Stimulated activated CD4-positive, alpha-beta T cell treated with anti-CD3 and anti-CD28 coated beads, Interleukin-4, amount 100 ng/mL, for 1 hour (primary cell): ENCODE measurements at places on chromosomes 2 and 18.

DNA sequence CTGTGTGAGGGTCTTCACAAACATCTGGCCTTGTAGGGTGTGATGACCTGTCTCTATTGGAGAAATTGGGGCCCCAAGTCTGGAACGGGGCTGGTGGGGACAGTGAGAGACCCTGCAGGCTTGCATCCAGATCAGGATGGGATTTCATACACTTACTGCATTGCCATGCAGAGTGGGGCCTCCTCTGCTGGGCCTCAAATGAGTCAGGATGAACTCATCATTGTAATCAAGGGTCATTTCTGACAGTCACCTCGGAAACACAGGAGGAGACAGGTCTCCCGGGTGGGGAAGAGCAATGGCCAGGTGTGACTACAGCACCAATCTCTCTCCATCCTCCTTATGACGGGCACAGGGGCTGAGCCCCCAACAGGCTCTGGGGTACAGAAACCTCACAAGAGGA is 48.1 kb upstream of the GALR1 start:
- no peak for DNase-seq

DNA sequence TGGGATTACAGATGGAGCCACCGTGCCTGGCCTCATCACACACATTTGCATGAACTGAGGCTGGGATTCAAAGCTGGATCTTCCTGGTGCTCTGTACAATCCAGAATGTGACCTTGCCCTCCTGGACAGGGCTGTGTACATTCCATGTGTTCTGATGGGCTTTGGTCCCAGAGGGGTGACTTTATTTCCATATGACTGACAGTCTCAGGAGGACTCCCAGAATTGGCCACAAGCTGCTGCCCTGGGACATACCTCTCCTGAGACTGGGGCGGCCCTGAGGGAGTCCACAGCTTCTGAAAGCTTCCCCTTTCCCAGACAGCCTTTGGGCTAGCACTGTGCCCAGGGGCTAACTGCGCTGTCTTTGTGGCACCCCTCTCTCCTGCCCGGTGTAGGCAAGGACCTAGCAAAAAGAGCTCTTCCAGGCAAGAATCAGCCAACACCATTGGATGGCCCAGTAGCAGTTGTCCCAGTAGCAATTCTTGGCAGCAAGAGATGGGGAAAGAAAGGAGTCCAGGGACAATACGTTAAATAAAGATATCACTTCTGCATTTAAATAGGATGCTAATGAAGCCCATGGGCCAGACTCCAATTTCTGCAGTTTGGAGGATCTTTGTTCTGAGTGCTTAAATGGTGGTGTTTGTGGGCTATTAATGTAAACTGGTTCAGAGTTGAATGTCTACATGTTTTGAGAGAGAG is 26.4 kb upstream of the ZNF532 start:
- DNase-seq: no peak

GRCh38 chr2:28187186-28187585 is 205.5 kb upstream of the FOSL2 start:
- DNase-seq: no peak

GRCh38 chr2:73255007-73255644 is 21.0 kb downstream of the CCT7 start:
- DNase-seq: no peak
